ENCODE measurements at places on chromosomes 11 and 22.

DNA sequence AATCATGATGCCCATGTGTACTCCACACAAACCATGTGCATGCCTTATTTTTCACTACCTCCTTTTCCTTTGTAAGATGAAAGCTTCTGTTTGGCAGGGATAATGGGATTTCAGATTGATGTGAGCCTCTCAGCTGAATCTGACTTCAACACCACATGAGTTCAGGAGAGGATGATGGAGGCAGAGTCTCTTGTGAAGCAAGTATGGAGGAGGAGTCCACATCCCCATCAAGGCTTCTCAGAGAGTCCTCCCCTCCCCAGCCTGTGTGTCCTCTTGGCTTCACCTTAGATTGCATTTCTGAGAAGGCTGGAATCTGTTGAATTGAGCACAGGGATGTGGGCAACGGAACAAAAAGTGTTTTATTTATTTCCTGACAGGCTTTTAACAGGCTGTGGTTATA, 370.4 kb downstream of the FAT3 start:
- no peak for DNase-seq

- DNase-seq, result peak; percentile 34
Measured at GRCh38 chr11:117822074-117823033, 2.2 kb downstream of the FXYD2 start.

GRCh38 chr11:119316729-119317591, at the start of gene MCAM:
TSS of gene MCAM (minus strand) at chr11:119317130. CDS start at chr11:119317101, 29 bp downstream.
- no peak for DNase-seq

DNA sequence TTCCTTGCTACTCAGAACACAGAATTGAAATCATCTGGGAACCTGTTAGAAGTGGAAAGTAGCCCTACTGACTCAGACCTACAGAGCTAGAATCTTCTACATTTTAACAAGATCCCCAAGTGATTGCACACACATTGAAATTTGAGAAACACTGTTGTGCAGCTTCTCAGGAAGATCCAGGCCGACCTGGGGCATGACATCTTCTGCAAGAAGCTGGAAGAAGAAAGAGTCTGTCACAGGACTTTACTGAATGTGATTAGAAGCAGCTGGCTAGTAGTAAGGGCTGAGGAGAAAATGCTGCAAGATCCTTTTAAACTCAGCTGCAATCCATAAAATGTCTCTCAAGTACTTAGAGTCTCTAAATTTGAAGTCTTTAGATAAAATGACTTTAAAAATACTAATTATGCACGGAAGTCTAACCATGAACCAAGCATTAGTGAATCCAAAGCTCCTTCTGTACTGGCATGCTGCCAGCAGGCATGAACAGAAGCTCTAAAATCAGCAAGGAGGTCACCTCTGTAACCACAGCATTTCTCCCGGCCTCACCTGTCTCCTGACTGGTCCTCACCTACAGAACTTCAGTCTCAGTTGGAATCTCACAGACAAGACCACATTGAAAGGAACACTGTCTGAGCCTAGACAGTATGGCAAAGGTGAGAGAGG, 85.0 kb downstream of the SERGEF start:
- DNase-seq, result no peak
